ENCODE measurements at places on chromosomes 7 and 10.

DNA sequence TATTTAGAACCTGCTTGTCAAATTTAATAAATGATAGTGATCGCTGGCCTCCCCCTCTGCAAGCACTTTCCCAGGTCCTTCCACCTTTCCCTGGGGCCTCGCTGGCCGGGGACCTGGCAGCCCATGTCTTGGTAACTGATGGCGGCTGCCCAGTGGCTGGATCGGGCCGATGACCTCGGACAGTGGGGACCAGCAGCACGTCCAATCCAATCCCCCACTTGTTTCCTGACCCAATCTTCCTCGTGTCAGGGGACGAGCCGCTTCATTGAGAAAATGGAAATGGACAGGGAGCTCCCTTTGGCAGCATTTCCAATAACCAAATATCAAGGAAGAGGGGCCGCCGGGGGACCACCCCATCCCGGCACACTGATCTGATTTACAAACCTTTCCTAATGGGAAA, 17.2 kb downstream of the EBF3 start:
- DNase-seq, result no peak

DNA sequence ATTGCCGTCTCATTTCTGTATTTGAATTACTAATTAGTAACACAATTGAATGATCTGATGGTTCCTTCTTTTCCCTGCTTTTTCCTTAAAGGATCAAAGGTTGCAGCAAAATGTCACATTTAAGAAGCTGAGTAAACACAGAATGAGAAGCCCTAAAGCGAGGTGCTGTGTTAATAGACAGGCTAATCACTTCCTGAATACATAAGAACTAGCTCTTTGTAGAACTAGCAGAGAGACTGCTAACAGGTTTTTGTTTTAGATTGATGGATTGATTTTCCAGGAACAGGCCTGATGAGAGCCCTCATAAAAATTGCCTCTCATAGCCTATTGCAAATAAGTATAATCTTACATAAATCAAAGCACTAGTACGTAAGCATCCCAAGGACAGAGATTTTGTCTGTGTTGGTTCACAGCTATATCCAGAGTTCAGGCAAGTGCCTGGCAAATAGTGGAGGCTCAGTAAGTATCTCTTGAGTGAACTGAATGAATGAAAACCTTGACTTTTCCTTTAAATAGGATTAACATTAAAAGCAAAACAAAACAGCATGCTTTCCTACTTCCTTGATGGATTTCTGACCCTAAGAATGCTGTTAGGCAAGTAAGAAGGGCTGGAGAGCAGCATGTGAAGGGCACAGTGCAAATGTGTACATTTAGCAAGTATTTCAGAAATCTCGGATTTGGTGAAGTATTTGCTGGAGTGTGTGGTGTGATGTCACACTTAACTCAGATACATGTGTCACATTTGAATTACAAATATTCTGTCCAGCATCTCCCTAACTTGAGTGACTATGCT, 3.3 kb downstream of the TMEM229A start:
- DNase-seq, result no peak

DNA sequence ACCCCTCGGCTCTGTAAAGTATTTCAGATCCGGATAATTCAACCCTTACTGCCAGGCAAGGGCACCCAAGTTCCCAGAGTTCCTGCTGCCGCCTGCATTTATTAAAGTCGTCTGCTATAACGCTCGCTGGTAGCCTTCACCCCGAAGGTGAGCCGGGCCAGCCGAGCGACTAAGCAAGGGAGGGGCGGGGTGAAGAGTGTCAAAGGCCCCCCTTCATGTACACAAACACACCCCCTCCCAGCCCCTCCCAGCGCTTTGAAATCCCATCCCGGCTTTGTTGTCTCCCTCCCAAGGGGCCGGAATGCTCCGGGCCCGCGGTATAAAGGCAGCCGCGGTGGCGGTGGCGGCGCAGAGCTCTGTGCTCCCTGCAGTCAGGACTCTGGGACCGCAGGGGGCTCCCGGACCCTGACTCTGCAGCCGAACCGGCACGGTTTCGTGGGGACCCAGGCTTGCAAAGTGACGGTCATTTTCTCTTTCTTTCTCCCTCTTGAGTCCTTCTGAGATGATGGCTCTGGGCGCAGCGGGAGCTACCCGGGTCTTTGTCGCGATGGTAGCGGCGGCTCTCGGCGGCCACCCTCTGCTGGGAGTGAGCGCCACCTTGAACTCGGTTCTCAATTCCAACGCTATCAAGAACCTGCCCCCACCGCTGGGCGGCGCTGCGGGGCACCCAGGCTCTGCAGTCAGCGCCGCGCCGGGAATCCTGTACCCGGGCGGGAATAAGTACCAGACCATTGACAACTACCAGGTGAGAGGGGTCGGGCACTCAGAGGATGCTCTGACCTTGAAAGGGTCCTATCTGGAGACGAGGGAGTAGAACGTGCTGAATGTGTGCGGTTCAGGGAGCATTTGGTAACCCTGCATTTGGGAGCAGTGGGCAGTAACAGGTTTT, at the start of gene DKK1:
DKK1 (plus strand) TSS at position 349 of the 889 bp plus-strand sequence; CDS start at position 503, 154 bp downstream.
- DNase-seq, result peak; percentile 10

- no peak for DNase-seq
Observed at GRCh38 chr10:94240491-94240890, 122.2 kb downstream of the NOC3L start.

- peak; percentile 86 for DNase-seq
Observed at GRCh38 chr7:143380646-143381426, at the start of gene ZYX. Gene ZYX, plus strand, starts transcription at chr7:143381345. Its CDS starts 227 bp downstream, at chr7:143381572.
